Stimulated activated CD4-positive, alpha-beta T cell treated with anti-CD3 and anti-CD28 coated beads, Interleukin-4, amount 100 ng/mL, for 48 hours (primary cell): ENCODE measurements at places on chromosomes 3 and 15.

- DNase-seq, result no peak
Measured at GRCh38 chr15:58585693-58586443, 154.1 kb downstream of the LIPC start.

GRCh38 chr3:186949281-186949982 is 19.1 kb downstream of the ST6GAL1 start:
- no peak for DNase-seq

- no peak for DNase-seq
Measured at GRCh38 chr15:83904107-83905040, 250.5 kb downstream of the ADAMTSL3 start.

- DNase-seq, result no peak
Measured at GRCh38 chr15:84609818-84610525, 9.2 kb downstream of the ZSCAN2 start.
